T-helper 2 cell treated with Interferon-gamma antibody and Interleukin-4, amounts not matched to agents 5 μg/mL and 100 μg/mL, for 36 hours (primary cell): ENCODE measurements at places on chromosomes 5 and 9.

- no peak for DNase-seq
Measured at GRCh38 chr5:134491841-134492442, 33.5 kb upstream of the JADE2 start.

- DNase-seq = no peak
Measured at GRCh38 chr9:133979921-133980863, 11.9 kb downstream of the VAV2 start.

GRCh38 chr5:6448622-6449464, at the start of gene UBE2QL1:
TSS of gene UBE2QL1 (plus strand) at chr5:6448859. CDS start at chr5:6448894, 35 bp downstream.
- no peak for DNase-seq

GRCh38 chr9:83065233-83065632, 2.3 kb upstream of the RASEF start:
- DNase-seq = no peak

- no peak for DNase-seq
Measured at GRCh38 chr5:72167804-72168203, 60.5 kb downstream of the MAP1B start.

GRCh38 chr9:113614843-113615648, 151.5 kb downstream of the RGS3 start:
- peak; percentile 55 for DNase-seq

DNA sequence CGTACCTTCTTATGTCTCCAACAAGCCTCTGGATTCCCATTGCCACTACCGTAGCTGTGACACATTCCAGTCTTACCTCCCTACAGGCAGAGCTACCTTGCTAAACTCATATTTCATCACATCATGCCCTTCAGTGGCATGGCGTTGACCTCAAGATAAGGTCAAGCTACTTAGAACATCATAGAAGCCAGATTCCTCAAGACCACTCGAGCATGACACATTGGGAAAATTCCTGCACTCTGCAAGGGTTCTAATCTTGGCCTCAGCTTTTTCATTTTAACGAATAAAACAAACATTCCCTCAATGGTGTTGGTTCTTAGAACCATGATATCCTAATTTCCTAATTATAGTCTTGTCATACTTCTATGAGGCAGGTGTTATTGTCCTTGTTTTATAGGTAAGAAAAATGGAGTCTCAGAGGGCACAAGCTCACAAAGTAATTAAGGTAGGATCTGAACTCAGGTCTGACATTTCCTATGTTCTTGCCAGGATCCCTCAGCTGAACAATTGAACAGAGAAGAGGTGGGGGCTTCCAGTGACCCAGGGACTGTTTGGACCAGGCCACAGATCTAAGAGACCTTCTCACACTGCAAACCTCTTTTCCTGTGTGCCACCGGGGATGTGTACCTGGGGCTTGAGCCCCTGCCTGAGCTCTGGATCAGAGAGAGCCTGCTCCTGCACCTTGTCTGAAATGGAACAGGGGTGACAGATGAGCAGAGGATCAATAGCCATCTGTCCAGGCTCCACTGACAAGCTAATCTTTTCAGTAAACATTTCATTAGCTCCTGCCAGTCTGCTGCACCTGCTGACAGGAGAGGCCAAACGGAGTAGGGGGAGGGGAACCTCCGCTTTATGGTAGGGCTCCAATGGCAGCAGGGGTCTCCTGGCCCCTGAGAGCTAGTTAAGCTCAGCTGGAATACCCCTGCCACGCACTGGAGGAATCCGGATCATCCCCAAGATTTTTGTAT, 49.3 kb downstream of the ALG2 start:
- DNase-seq = no peak

DNA sequence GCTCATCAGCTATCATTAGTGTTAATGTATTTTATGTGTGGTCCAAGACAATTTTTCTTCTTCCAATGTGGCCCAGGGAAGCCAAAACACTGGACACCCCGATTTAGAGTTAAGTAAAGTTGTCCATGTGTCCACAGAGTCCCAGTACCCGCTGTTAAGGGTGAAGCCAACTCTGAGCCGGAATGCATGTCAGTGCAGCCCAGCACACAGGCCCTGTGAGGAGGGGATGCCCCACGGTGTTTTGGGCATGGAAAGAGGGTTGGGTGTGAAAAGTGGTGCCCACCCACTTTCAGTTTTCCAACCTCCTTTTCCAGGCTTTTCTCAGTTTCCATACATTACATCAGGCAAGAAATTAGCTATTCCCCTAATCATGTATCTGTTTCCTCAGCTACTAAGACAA, 24.4 kb downstream of the SHC3 start:
- no peak for DNase-seq
